ENCODE measurements at places on chromosomes 3 and 15. TPM values are rescaled to one million over a fixed set of nuclear protein-coding genes. Genes with fewer than 3 reads are reported as not detected.

The GNAT1 gene
- total RNA-seq: not detected

The GOLGA6D gene
- total RNA-seq: not detected

GRCh38 chr3:108474581-108474980, 35.8 kb downstream of the MYH15 start:
- H3K36me3 ChIP-seq: no peaks in the 10 kb centered on the region
- no peak overlapping the region for H3K27ac ChIP-seq
- H3K27me3 ChIP-seq: no peaks in the 10 kb centered on the region
- no peak overlapping the region for H3K4me3 ChIP-seq

- H3K27me3 ChIP-seq: no peaks in the 10 kb centered on the region
- peaks cover 13% of the 10 kb centered on the region for H3K4me1 ChIP-seq
- peaks cover 83% of the 10 kb centered on the region for H3K36me3 ChIP-seq
- no peak overlapping the region for H3K27ac ChIP-seq
- no peak for DNase-seq
Observed at GRCh38 chr15:52658955-52659354, 20.2 kb downstream of the ATOSA start.

The P3H2 gene
- 10.6 TPM for total RNA-seq

The ZNF501 gene
- 8.7 TPM for total RNA-seq

The PAK6 gene
- 7.8 TPM for total RNA-seq

The RBM5 gene
- 46.9 TPM for total RNA-seq

- no peak overlapping the region for H3K4me3 ChIP-seq
- H3K4me1 ChIP-seq: peaks cover 59% of the 10 kb centered on the region
- peak overlapping the region; percentile 43 for H3K27ac ChIP-seq
Observed at GRCh38 chr3:71006810-71007785, 576.4 kb downstream of the FOXP1 start.

DNA sequence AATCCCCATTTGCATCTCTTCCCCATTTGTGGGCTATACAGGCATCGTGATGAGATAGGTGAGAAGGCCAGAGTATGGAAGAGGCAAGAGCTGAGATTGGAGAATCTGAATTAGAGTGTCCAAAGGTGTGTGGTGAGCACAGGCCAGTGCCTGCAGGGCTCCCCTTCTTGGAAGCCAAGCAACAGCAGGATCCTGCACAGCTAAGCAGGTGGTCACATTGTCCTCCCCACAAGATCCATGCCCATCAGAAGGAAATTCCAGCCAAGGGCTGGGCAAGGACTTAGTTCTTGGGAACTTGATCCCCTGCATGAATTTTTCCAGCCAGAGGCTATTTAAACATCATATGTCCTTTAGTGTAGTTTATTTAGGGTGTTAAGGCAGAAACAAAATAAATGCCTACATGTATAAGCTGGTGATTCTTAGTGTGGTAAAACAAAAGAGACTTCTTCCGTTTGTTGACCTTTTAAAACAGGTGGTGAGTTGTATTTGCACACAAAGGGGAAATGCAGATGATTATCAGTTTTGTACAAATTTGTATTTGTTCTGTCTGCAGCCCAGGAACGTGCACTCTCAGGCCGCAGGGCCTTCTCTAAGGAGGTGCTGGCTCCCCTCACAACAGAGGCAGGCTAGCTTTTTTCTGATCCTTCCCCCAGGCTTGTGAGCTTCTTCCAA, 110.2 kb downstream of the PLCL2 start:
- no peaks in the 10 kb centered on the region for H3K36me3 ChIP-seq
- no peak for DNase-seq
- no peak overlapping the region for H3K4me3 ChIP-seq
- peak overlapping the region; percentile 3 for H3K27ac ChIP-seq
